Activated T-cell treated with anti-CD3 and anti-CD28 coated beads, Interleukin-2, amount 50 U/mL, for 24 hours (primary cell): ENCODE measurements at places on chromosomes 3 and 15.

DNA sequence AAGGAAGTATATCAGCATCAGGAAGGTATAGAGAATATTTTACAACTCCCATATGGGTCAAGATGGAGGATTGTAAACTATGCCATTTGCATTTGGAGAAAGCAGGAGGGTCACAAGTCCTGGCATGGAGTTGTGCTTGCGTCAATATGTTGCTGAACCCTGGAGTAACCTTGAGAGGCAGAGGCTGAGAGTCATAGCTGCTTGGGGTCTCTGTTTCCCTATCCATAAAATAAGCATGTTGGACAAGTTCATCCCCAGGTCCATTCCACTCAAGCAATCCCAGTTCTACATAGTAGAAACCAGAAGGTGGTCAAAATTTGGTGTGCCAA is 273.6 kb downstream of the MECOM start:
- DNase-seq, result no peak

GRCh38 chr3:16143861-16144447 is 30.5 kb upstream of the GALNT15 start:
- DNase-seq, result no peak

GRCh38 chr3:107847791-107848190 is 243.0 kb downstream of the CD47 start:
- DNase-seq, result no peak

GRCh38 chr15:49864251-49864650 is 243.4 kb downstream of the DTWD1 start:
- DNase-seq, result no peak

DNA sequence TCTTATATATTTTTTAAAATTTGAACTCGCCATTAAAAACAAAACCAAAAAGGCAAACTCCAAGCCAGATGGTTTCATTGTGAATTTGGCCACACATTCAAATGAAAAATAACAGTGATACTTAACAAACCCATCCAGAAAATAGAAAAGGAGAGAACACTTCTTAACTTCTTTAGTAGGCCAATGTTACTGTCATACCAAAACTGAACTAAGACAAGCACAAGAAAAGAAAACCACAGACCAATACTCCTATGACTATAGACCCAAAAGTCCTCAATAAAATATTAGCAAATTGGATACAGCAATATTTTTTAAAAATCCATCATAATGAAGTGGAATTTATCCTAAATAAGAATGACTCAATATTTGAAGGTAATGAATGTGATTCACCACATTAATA is 73.5 kb upstream of the ALDH1A3 start:
- no peak for DNase-seq

- DNase-seq, result no peak
These were observed 145.1 kb downstream of the VGLL4 start for GRCh38 chr3:11498646-11499045.

- no peak for DNase-seq
These were observed 5.9 kb upstream of the ZNF620 start for GRCh38 chr3:40499952-40500351.

GRCh38 chr15:100596792-100597191 is 5.2 kb downstream of the LINS1 start:
- peak; percentile 92 for DNase-seq

- DNase-seq, result no peak
These were observed 844.9 kb upstream of the ALCAM start for GRCh38 chr3:104521606-104522336.

DNA sequence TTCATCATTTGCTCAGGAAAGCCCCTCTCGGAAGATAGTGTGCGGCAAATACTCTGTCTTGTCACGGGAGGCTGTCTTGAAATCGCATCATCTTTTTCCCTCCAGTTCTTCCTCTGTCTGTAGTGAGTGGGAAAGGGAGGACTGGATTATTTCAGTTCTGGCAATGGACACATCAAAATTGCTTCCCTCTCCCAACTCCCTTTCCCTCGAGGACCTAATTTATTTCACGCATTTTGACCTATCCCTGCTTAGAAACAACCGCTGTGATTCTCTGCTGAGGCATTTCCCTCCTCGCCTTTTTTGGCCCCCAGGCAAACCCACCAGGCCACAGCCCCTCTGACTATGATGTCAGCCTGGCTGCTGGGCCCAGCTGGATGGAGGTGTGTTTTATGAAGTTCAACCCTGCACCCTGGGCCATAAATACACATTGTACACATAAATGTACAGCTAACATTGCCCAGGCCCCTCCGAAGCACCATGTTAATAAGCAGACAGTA is 138.7 kb upstream of the LRTM1 start:
- DNase-seq, result no peak

DNA sequence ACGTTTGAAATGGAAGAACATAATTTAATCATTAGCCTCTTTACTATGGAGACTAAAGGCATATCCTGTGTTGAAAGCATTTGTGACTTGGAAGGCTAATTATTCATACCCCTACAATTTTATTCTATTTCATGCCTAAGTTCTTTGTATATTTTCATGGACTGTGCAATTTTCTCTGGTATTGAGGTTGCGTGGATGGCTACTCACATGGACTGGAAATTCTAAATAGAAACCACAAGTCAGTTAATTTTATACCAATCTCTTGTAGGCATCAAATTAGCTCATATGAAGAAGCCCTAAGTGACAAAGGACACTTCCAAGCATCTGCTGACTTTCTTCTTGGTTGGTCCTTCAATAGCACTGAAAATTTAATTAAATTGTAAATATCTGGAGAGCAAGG is 1353.5 kb downstream of the ROBO1 start:
- DNase-seq, result no peak

DNA sequence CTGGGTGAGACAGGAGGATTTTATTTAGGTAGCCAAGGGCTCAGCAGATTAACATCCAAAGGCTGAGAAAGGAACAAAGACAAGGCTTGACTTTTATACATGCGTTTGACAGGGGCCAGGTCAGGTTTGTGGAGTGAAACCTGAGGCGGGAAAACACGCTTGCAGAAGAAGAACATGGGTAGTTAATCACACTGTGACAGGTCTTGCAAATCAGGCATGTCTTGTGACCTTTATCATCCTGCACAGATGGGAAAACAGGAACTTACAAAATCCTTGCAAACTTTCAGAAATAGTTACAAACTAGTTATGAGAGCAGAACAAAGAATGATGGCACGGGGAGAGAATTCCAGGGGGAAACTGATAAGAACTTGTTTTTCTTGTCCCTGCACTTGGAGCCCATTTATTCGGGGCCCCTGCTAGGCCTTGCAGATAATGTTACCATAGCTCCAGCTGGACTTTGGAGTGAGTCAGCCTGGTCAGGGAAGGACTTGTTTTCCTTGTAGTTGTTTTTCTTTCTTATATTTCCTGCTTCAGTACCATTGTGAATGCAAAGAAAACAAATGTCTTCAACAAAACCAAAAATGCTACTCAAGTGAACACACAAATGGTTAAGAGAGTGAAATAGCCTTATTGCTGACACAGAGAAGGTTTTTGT is 965.9 kb upstream of the ROBO1 start:
- no peak for DNase-seq

- DNase-seq, result no peak
These were observed 11.0 kb downstream of the ETV5 start for GRCh38 chr3:186097663-186098451.

- no peak for DNase-seq
These were observed 60.8 kb upstream of the MEF2A start for GRCh38 chr15:99504823-99505551.

DNA sequence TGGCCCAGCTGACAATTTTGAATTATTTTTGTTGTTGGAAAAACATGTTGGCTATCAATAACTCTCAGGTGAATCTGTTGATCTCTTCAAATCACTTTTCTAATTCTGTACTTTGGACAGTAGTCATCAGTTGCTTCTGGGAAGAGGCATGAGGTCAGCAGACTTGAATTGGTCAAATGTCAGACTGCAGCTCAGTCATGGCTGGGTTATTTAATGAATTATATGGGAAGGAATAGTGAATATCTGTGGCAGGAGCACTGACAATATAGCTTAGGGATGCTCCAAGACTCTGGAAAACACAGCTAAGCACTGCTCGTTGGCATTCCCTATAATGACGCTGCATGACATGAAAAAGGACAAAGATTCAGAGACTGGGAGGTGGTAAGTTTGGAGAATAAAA is 98.8 kb upstream of the GAP43 start:
- DNase-seq, result no peak

- DNase-seq, result no peak
These were observed 91.2 kb upstream of the PHLDB2 start for GRCh38 chr3:111767756-111768445.

GRCh38 chr3:79233431-79234060 is 534.3 kb downstream of the ROBO1 start:
- DNase-seq, result no peak

- no peak for DNase-seq
These were observed 524.2 kb downstream of the NLGN1 start for GRCh38 chr3:173921732-173922131.

DNA sequence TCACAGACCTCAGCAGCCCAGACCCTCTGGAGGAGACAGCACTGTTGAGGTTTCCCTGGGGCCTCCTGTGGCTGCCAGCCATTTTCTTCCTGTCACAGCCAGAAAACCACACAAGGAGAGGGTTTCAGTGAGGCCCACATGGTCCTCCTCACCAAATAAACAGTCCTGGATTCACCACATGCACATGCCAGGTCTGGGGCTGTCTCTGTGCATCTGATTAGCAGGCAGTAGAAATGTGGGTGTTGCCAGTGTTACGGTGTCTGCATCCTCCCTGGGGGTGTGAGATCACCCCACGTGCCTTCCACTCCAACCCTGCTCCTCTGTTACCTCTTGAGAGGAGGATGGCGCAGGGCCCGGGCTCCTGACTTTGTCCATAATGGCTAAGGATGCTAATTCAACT is 140.4 kb downstream of the CHDH start:
- DNase-seq, result no peak

GRCh38 chr3:179961703-179962078 is 75.0 kb downstream of the PEX5L start:
- DNase-seq, result no peak

- no peak for DNase-seq
These were observed 15.6 kb downstream of the LZTFL1 start for GRCh38 chr3:45826321-45826720.

DNA sequence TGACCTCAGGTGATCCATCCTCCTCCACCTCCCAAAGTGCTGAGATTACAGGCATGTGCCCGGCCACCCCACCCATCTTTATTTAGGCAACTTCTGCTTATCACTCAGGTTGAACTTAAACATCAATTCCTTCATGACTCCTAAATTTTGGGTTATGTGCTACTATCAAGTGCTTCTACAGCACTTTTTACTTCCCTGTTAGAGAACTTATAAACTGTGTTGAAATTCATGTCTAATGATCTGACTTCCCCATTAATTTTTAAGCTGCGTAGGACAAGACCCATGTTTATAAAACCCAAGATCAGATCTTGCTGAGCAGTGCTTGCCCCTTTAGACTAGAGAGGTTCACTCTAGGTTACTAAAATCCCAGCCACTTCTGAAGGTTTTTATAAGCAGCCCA is 266.2 kb upstream of the TPRG1 start:
- no peak for DNase-seq

DNA sequence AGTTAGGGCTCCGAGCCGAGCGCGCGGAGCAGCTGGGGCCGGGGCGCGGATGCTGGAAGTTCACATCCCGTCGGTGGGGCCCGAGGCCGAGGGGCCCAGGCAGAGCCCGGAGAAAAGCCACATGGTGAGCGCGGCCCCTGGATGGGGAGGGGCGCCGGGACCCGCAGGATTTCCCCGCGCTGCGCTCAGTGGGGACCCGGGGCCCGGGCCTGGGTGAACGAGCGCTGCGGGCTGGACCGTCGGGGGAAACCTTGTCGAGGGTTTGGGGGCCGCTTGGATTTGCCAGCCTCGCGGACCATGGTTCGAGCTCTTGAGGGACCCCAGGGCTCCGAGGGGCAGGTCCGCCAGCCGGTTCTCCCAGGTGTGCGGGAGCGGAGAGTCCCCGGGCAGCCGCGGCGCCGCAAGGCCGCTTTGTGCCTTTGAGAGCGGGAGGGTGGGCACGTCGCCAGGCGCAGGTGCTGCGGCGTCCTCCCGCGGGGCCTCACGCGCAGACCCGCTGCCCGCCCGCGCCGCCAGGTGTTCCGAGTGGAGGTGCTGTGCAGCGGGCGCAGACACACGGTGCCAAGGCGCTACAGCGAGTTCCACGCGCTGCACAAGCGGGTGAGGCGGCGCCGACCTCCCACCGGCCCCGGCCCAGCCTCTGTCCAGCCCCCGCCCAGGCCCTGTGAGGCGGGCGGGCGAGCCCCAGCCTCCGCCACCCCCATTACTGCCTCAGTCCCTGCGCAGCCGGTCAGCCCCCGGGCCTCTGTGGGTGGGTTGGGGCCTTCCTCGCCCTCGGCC is at the start of gene SNX22:
TSS of gene SNX22 (plus strand) at position 5 of the 780 bp plus-strand sequence. CDS start at position 50, 45 bp downstream.
- peak; percentile 53 for DNase-seq

DNA sequence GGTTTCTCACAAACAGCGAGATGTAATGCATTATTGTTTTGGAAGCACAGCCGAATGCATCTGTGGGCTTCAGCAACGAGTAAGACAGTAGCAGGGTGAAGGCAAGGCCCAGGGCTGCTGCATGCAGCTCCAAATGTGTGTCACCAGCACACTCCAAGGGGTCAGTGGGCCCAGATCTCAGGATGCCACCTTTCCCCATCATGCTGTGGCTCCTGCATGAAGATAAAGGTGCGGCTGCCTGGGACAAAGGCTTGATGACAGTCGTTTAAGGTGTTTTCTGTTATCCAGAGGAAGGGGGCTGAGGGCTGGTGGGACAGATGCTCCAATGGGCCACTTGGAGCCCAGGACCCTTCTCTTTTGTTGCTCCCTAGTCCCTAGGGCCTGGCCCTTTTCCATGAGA is 13.2 kb downstream of the C3orf22 start:
- DNase-seq, result peak; percentile 6

- DNase-seq, result no peak
These were observed 226.9 kb upstream of the CHRNA7 start for GRCh38 chr15:31803388-31803884.

- DNase-seq, result no peak
These were observed 313.4 kb downstream of the RBMS3 start for GRCh38 chr3:29594261-29594660.

- DNase-seq, result no peak
These were observed 260.9 kb downstream of the NEK10 start for GRCh38 chr3:27108322-27108721.

DNA sequence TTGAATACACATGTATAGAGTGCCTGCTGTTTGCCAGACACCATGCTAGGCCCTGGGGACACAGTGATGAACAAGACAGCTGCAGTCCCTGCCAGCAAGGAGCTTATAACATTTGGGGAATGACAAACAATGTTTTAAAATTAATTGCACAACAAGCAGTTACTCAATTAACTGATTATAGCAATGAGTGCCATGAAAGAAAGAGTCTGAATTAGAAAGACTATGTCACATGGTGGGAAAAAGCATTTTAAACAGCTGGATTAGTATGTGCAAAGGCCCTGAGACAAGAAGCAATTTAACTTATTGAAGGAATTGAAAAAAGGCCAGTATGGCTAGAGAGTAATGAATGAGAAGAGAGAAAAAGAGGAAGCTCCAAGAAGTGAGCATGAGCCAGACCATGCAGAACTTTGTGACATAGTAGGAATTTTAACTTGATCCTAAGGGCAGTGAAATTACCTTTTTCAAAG is 64.5 kb upstream of the PLXNA1 start:
- DNase-seq, result no peak

GRCh38 chr3:14832975-14833722 is 14.4 kb downstream of the FGD5 start:
- DNase-seq, result no peak

GRCh38 chr15:49190586-49190985 is 20.5 kb downstream of the GALK2 start:
- no peak for DNase-seq
